ENCODE measurements at places on chromosomes 11 and 22. TPM values are rescaled to one million over a fixed set of nuclear protein-coding genes. Genes with fewer than 3 reads are reported as not detected.

Gene RAG2
- polyA plus RNA-seq: not detected

Gene IL17RA
- 3.2 TPM for polyA plus RNA-seq

Gene DEUP1
- polyA plus RNA-seq: not detected

Gene TMEM45B
- polyA plus RNA-seq: 0.36 TPM

Gene IGF2
- polyA plus RNA-seq: 5,941 TPM

Gene CNTN5
- polyA plus RNA-seq: 8.7 TPM

Gene MUC6
- polyA plus RNA-seq: 0.86 TPM

Gene WBP2NL
- 0.50 TPM for polyA plus RNA-seq

DNA sequence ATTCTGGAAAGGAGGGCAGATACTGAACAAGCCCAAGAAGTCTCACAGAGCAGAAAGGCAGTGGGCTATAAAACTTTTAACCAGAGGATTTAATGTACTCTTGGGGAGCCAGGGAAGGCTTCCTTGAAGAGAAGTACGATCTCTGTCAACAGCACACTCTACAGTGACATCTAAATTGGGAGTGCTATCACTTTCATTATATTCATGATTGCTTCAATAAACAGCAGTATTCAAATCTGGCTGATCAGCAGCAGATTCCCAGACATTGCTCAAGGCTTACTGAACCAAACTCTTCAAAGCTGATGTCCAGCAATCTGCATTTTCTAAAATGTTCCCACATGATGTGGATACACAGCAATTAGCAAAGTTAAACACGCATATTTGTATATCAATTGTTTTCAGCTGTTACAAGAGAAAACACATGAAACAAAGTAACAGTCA, 44.2 kb downstream of the SYTL2 start:
- DNase-seq: no peak

DNA sequence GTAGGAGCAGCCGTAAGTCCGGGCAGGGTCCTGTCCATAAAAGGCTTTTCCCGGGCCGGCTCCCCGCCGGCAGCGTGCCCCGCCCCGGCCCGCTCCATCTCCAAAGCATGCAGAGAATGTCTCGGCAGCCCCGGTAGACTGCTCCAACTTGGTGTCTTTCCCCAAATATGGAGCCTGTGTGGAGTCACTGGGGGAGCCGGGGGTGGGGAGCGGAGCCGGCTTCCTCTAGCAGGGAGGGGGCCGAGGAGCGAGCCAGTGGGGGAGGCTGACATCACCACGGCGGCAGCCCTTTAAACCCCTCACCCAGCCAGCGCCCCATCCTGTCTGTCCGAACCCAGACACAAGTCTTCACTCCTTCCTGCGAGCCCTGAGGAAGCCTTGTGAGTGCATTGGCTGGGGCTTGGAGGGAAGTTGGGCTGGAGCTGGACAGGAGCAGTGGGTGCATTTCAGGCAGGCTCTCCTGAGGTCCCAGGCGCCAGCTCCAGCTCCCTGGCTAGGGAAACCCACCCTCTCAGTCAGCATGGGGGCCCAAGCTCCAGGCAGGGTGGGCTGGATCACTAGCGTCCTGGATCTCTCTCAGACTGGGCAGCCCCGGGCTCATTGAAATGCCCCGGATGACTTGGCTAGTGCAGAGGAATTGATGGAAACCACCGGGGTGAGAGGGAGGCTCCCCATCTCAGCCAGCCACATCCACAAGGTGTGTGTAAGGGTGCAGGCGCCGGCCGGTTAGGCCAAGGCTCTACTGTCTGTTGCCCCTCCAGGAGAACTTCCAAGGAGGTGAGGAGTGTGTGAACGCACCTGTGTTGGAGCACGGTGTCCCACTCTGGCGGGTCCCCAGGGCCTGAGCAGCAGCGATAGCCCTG, at the start of gene TAGLN:
TSS of gene TAGLN (plus strand) at position 318 of the 863 bp plus-strand sequence. CDS start 3,644 bp downstream, outside the sequence.
- DNase-seq: peak; percentile 66

DNA sequence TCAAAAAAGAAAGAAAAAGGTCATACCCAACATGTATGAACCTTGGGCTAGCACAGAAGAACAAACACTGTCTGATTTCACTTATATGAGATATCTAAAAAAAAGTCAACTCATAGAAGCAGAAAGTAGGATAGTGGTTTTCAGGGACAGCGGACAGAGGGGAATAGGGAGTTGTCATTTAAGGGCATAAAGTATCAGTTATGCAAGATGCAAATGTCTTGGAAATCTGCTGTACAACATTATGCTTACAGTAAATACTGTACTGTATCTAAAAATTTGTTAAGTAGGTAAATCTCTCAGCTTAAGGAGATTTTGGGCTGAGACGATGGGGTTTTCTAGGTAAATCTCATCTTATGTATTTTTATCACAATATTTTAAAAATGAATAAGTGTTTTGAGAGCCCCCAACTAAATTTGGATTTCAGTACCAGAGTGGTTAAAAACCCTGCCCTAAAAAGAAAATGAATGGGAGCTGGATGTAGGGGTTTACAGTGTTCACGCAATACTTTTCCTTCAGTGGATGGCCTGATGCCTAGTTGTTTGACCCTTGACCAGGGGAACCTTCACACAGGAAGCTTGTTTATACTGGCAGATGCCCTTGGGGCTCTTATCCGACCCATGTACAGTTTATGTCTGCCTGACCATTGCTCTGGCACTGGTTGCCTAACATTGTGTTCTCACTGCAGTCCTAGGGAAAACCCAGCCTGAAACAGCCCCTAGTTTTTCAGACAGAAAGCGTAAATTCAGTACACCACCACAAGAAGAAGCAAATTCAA, 34.8 kb downstream of the SLC22A9 start:
- DNase-seq: no peak

DNA sequence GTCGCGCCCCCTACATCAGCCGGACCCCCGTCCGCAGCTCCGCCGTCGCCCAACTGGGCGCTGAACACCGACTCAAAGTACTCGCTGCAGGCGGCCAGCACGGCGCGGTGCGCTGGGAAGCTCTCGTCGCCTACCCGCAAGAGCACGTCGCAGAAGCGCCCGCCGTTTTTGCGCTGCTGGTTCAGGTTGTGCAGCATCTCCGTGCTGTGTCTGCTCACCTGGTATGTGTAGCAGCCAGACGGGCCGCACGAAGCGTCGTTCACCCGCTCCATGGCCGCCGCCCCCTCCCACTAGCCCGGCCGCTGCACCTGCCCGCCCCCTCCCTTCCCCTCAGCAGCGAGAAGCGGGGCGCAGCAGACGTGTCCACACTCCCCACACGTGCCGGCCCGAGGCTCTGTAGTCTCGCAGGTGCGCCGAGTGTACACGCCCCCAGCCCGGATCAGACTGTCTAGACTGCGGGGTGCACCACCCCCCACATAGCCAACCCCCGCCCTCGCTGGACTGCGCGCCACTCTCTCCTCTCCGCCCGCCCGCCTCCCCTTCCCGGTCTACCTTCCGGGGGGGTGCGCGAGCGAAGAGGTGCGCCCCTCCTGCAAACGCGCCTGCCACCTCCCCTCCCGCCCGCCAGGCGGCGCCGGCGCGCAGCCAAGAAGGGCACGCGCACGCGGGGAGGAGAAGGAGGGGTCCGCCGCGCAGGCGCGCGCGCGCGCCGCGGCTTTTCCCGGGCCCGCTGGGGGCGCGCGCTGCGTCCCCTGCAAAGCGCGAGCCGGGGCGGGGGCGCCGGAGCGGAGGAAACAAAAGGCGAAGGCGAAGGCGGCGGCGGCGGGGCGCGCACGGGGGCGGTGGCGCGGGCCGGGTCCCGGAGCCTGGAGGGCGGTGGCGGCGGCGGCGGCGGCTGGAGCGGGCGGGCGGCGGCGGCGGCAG, 553 bp downstream of the PATZ1 start:
- DNase-seq: peak; percentile 89

DNA sequence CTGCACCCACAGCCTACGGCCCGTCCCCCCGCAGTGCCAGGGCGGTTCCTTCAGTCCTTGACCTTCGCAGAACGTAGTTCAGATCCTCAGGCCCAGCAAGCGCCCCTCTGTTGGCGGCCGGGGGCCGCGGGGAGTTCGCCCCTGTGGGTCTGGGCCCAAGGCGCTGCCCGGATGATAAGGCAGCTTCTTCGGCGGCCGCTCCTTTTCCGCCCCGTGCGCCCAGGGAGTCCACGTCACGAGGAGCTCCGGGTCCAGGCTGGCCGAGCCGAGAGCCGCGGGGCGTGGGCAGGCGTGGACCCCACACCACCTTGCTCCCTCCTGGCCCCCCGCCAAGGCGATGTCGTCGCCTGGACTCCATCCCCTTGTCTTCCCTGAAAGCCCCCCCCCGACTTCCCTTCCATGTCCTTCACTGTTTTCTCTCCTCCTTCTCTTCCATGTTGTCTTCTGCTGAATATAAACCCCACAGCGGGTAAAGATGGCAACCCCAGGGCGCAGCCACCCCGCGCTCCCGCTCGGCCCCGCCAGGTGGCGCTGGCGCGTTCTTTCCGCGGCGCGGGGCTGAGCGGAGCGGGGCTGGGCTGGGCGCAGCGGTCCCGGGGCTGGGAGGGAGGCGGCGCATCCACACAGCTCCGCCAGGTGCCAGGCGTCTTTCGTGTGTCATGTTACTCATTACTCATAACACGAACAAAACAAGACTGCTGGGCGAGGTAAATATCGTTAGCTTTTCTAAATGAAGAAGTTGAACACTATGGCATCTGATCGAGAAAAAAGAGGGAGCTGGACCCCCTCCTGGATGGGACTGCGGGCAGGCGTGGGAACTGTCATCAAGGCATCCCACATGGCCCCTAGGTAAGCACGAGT, 321.0 kb downstream of the NTM start:
- DNase-seq: no peak

DNA sequence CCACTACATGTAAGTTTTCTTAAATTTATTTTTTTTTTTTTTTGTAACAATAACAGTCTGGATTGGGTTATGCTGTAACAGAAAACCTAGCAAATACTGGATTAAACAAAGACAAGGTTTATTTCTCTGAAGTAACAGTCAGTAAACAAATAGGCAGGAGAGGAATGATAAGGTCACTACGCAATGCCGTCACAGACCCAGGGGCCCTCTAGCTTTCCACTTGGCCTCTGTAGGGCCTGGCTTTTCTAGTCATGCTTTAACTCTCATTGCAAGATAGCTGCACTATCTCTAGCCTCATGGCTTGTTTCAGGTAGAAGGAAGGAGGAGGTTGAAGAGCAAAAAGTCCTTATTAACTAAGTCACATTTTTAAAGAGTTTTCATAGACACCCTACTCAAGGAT, 6.5 kb downstream of the OR10A6 start:
- no peak for DNase-seq

DNA sequence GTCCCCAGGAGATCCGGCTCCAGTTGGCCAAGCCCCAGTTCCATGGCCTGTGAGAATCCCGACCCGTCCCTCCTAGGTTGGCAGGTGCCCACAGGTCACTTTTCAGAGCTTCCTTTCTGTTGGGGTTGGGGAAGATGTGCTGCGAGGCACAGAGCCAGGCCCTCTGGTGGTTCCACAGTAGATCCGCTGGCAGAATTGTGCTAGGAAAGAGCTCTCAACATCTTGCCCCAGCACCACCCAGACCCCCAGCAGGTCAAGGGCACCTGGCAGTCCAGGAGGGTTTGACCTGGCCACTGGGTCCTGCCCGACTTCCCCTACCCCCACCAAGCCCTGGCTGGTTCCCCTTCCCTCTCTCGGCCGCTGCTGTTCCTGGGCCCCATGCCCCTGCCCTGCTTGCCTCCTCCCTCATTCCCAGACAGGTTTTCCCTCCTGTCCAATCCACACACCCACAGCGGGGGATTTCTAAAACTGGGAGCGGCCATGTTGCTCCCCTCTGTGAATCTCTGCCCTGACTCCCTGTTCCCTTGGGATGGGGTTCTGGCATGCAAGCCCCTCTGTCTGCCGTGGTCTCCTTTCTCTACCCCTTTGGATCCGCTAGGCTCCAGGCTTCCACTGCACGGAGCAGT, 26.2 kb upstream of the GCAT start:
- DNase-seq: no peak

DNA sequence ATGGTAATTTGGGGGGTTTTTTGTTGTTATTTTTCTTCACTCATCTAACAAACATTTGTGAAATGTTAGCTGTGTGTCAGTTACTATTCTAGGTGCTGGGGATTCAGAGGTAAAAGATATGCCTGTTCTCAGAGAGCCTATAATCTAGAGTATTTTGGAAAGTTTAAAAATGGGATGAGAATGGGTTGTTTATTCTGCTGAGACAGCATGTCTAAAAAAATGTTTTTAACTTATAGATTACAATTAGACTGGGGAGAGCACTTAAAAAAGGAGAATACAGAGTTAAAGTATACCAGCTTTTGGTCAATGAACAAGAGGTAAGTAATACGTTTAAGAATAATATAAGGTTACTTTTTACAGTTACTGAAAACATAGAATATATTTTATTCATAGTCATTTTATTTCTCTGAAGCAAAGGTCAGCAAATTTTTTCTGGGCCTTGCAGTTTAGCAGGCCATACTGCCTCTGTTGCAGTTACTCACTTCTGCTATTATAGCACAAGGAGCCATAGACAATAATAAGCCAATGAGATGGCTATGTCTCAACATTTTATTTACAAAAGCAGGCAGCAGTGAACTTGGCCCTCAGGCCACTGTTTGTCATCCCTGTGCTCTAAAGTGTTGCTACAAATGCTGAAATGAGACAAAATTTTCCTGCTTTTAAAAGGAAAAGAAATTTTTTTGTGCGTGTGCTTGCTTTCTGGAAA, 60.0 kb downstream of the DKK3 start:
- no peak for DNase-seq

DNA sequence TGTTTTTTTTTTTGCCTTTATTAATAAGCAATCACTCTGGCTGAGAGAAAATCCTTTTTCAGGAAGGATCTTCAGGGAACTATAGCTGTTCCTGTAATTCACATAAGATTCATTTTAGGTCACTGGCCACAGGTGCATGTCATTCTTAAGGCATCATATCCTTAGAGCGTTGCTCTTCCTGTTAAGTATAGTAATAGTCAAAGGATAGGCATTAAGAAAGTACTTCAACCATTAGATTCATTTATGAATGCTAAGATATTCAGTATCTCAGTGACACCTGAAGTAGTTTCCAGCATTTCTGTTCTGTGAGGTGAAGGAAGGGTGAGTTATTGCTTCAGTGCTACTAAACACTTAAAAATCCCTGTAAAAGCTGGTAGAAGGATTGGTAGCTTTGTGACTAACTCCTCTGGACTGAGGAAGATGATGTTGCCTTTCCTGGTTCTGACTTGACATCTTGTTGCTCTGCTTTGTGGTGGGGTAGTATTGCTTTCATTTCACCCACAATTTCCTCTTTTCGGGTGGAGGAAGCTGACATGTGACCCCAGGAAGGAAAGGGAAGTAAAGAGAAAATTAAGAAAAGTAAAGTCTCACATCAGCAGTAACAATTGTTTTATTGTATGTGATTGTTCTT, 34.7 kb downstream of the RNF169 start:
- peak; percentile 10 for DNase-seq

DNA sequence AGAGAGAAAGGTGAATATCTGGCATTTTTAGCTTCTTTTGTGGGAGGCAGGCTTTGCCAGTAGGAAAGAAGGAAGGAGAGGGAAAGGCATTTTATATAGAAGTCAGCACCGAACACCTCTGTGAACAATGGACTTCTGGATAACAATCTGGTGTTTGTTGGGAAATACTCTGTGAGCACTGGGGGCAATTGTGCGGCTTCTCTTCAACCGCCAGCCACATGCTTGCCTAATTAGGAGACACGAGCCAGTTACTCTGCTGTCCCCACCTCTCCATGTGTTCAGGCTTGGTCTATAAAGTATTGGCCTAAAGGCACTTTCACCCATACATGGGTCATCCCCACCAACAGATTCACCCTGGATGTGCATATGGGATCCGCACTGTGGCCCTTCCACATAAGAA, 523.6 kb downstream of the NTM start:
- no peak for DNase-seq
